Stimulated activated naive CD8-positive, alpha-beta T cell treated with anti-CD3 and anti-CD28 coated beads, Interleukin-15, amount 100 ng/mL, for 72 hours (primary cell): ENCODE measurements at places on chromosomes 3 and 15.

- no peak for DNase-seq
These were observed at the start of gene ACAN for GRCh38 chr15:88803241-88803919. Gene ACAN (plus strand): TSS chr15:88803436. CDS start chr15:88836207, 32,771 bp downstream.

GRCh38 chr3:149267565-149267964 lies 45.9 kb upstream of the CP start:
- DNase-seq, result no peak

DNA sequence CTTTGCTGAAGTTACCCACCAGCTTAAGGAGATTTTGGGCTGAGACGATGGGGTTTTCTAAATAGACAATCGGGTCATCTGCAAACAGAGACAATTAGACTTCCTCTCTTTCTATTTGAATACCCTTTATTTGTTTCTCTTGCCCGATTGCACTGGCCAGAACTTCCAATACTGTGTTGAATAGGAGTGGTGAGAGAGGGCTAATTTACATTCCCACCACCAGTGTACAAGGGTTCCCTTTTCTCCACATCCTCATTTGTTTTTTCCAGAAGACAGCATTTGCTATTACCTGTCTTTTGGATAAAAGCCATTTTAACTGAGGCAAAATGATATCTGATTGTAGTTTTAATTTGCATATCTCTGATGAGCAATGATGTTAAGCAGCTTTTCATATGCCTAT lies 329.9 kb upstream of the TPRG1 start:
- no peak for DNase-seq

- DNase-seq, result no peak
These were observed 199.4 kb downstream of the OCA2 start for GRCh38 chr15:27899583-27900285.

DNA sequence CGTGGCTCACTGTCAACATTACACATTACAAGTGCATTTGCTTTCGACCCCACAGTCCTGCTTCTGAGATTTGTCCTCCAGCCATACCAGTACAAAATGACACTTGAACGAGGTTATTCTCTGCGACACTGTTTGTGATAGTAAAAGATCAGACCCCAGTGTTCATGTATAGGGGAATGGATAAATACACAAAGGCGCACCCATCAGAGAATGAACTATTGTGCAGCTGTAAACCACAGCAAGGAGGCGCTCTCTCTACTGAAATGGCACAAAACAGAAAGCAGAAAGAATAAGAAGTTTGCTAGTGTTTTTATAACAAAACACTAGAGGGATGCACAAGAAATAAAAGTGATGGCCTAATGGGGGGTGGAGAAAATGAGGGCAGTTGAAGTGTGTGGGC lies 4.9 kb upstream of the CHSY1 start:
- DNase-seq, result no peak

DNA sequence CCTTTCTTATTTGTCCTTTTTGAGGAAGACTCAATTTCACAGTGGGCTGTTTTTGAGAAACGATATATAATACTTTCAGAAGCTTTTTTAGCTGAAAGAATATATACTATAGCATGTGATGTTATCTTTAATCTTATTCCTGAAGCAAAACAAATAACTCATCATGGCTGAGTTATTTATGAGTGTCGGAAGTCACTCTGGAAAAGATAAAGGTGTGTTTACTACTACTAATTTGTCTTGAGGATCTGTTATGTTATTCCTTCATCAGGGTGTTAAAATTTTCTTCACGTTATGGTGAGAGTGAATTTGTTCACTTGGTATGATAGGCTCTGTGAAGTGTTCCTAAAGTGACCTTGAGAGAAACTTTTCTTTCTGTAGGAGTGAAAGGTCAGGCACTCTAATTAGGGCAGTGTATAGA lies 4.7 kb downstream of the TCF12 start:
- no peak for DNase-seq

GRCh38 chr3:52292247-52293065 lies 4.8 kb downstream of the GLYCTK start:
- DNase-seq, result no peak

DNA sequence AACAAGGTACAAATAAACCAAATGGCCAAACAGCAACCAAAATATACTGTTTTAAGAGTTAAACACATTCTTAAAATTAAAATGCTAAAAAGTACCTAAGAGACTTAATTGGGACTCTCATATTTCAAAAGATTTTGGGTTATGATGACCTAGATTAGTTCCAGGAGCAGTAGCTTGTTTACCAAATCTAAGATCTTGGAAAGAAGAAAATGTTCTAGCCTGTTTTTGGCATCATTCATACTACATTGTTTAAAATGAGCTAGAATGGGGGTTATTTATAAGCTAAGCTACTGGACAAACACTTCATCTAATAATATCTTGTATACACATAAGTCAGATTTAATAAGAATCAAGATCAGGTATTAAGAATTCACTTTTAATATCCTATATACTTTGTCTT lies 22.8 kb downstream of the ATOSA start:
- no peak for DNase-seq

- DNase-seq, result no peak
These were observed 196.3 kb downstream of the FNDC3B start for GRCh38 chr3:172235698-172236097.

DNA sequence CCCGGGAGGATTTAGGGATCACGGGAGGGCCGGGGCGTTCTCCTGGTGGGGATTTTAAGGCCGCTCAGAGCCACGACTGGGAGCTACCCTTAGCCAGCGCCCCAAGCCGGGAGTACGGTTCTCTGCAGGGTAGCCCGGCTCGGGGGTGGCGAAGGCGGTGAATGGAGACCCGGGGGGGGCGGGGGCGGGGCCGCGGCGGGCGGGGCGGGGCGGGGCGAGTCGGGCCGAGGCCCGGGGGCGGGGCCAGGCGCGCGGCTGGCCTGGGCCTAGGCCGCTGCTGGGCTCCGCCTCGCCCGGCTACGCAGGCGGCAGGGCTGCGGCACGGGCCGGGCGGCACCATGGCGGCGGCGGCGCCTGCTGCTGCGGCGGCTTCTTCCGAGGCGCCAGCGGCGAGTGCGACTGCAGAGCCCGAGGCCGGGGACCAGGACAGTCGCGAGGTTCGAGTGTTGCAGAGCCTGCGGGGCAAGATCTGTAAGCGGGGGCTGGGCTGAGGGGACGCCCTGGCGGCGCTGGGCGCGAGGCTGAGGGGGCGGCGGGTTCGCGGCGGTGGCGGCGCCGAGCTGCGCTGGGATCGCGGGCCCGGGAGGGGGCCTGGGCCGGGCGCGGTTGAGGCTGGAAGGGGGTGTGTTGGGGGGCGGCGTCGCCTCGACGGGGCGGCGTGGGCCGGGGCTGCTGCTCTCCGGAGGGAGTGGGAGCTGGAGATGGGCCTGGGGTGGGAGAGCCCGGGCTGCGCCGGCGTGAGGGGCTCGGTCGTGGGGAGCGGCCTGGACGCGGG lies at the start of gene RASA2:
RASA2 (plus strand) TSS at position 282 of the 775 bp plus-strand sequence; CDS start at position 339, 57 bp downstream.
- DNase-seq, result peak; percentile 73
